ENCODE measurements at places on chromosomes 12 and 14. TPM values are rescaled to one million over a fixed set of nuclear protein-coding genes. Genes with fewer than 3 reads are reported as not detected.

- H3K27me3 ChIP-seq, result no peaks in the 10 kb centered on the region
- no peak for DNase-seq
- H3K4me1 ChIP-seq, result no peaks in the 10 kb centered on the region
These were observed 302.5 kb upstream of the AMIGO2 start for GRCh38 chr12:47382305-47382704.

DNA sequence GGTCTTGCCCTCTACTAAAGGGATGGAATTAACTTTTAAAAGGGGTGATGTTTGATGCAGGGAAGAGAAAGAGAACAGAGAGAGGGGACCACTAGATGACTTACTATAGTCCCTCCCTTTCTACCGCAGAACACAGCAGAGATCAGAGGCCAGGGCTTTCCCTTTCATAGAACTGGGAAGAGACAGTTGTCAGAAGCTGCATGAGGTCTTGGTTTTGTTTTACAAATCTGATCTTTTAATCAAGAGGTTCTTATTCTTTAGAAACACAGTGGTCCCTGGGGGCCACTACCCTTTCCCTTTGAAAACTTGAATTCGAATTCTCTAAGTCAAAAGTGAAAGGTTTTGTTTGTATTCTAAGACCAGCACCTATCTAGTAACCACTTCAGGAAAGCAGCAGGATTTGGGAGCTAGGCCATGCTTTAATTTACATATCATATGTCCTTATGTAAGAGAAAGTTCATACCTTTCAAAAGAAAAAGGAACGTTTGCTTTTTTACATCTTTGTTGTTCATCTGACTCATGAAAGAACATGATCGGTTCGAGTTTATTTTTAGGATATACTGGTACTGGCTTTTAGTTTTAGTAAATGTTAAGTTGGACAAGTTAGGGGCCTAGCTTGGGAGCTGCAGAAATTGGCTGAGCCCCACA, 6.3 kb downstream of the FBXL14 start:
- H3K4me1 ChIP-seq, result peaks cover 11% of the 10 kb centered on the region
- peak overlapping the region; percentile 11 for H3K27ac ChIP-seq
- H3K4me3 ChIP-seq, result no peak overlapping the region
- H3K27me3 ChIP-seq, result no peaks in the 10 kb centered on the region
- DNase-seq, result no peak

DNA sequence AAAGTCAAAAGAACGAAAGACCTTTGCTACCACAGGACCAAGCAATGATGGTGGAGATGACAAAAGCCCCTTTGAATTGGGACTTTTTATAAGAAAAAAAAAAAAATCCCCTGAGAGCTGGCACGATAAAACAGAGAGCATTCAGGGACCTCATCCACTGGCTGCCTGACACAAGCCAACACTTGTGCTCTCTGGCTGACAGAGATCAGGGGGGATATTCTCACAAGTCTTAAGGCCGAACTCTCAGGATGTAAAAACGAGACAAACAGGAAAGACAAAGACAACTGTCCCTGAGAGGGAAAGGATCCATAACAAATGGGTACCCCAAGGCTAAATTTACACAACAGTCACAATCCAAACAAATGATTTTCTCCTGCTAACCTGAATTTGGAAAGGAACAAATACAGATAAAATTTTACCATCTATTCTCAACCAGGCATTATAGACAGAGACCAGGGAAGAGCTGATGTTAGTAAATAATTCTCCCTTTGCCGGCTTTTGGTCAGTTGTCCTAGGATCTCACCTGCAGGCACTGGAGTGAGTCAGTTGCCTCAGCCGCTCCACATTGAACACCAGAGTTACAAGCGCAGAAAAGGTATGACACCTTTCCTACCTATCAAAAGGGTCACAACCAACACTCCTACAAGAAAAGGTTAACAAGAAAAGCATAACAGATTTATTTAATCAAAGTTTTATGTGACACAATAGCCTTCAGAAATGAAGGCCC, 37.9 kb upstream of the GARIN6 start:
- DNase-seq, result no peak
- no peak overlapping the region for H3K4me3 ChIP-seq
- no peaks in the 10 kb centered on the region for H3K36me3 ChIP-seq
- H3K27ac ChIP-seq, result no peak overlapping the region
- H3K4me1 ChIP-seq, result no peaks in the 10 kb centered on the region

- DNase-seq, result no peak
- H3K27ac ChIP-seq, result no peak overlapping the region
- no peaks in the 10 kb centered on the region for H3K27me3 ChIP-seq
These were observed 4.2 kb upstream of the AMN1 start for GRCh38 chr12:31732926-31733548.

DNA sequence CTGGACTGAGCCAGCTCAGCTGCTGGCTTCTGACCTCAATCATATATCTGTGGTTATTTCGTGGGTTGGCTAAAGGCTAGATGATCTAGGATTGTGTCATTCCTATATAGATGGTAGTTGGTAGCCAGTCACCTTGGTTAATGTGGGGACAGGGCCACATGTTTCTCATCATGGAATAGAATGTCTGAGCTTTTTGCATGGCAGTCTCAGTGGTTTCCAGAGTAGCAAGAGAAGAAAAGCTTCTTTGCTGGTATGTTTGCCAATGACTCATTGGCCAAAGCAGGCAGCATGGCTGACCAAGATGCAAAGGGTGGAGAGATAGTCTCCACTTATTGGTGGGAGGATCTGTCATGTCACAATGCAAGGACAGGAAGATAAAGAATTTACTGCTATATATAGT, 746.4 kb upstream of the FLRT2 start:
- H3K36me3 ChIP-seq, result no peaks in the 10 kb centered on the region
- H3K27me3 ChIP-seq, result no peaks in the 10 kb centered on the region
- DNase-seq, result no peak
- no peak overlapping the region for H3K27ac ChIP-seq
- no peak overlapping the region for H3K4me3 ChIP-seq
- H3K4me1 ChIP-seq, result no peaks in the 10 kb centered on the region

DNA sequence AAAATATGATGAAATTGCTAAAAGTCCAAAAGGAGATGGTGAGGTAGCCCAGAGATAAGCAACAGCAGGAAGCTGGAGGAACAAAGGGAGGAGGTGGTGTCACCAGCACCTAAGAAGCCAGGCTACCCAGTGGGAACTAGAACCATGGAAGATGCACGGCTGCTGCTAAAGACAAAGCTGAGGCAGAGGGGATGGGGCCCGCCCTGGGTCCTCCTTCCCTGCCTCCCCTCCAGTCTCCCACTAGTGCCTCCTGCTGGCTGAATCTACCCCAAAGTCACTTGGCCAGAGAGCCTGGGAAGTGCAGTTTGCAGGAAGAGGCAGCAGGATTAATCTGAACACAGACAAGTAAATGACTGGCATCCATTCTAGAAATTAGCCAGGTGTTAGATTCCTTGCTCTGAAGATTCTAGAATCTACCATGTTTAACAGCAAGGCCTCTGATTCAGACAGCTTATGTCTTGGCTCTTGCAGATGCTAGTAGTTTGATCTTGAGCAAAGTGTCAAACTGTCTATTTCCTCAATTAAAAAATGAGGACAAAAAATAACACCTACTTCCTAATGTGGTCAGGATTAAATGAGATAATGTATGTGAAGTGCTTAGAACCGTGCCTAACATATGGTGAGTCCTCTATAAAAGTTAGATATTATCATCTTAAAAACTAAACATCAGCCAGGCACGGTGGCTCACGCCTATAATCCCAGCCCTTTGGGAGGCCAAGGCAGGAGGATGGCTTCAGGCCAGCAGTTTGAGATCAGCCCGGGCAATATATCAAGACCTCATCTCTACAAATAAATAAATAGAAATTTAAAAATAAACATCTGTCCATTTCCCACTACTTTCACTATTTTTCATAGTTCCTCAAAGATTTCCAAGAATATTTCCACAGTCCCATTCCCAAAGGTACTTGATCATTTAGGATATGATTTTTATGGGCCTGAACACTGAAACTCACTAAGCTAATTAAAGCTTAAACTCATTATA, 5.8 kb upstream of the LRP10 start:
- no peak overlapping the region for H3K27ac ChIP-seq
- H3K4me1 ChIP-seq, result peaks cover 1% of the 10 kb centered on the region
- no peaks in the 10 kb centered on the region for H3K27me3 ChIP-seq
- no peak for DNase-seq
- H3K4me3 ChIP-seq, result no peak overlapping the region

- no peaks in the 10 kb centered on the region for H3K36me3 ChIP-seq
- no peaks in the 10 kb centered on the region for H3K27me3 ChIP-seq
- H3K4me3 ChIP-seq, result no peak overlapping the region
- H3K27ac ChIP-seq, result no peak overlapping the region
- no peaks in the 10 kb centered on the region for H3K4me1 ChIP-seq
- DNase-seq, result no peak
These were observed 465.7 kb upstream of the FAR2 start for GRCh38 chr12:28683366-28683765.

The KCNJ8 gene
- total RNA-seq, result 17.4 TPM

The LAG3 gene
- total RNA-seq, result 8.5 TPM

The ESRRB gene
- not detected for total RNA-seq

Data from ovary (tissue), 10 donors.